GM23338 (cell line): ENCODE measurements at places on chromosomes 6 and 20.
A peak's percentile ranks its signal among the peaks of the same experiment; 100 is the strongest.

DNA sequence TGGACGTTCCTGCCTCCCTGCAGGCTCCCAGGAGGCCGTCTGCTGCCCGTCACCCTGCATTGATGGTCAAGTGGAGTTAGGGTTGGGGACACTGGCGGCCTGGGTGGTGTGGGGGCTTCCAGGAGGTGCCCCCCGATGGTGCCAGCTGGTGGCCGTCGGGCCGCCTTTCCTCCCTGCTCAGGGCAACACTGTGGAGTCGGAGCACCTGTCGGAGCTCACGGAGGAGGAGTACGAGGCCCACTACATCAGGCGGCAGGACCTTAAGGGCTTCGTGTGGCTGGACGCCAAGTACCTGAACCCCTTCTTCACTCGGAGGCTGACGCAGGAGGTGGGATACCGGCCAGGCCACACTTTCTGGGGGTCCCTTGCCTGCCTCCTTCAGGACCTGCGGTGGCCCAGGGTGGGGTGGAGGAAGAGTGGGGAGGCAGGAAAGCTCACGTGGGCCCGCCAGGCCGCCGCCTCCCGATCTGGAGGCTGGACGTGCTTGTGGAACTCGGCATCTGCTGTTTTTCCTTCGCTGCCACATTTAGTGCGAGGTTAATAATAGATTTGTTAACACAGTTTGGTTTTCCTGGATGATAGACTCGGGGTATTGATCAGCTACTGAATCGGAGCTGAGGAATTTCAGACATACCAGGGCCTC lies 28.6 kb downstream of the SPATA2 start:
- no peak for DNase-seq

GRCh38 chr6:22880686-22881433 lies 311.5 kb downstream of the HDGFL1 start:
- DNase-seq: no peak

DNA sequence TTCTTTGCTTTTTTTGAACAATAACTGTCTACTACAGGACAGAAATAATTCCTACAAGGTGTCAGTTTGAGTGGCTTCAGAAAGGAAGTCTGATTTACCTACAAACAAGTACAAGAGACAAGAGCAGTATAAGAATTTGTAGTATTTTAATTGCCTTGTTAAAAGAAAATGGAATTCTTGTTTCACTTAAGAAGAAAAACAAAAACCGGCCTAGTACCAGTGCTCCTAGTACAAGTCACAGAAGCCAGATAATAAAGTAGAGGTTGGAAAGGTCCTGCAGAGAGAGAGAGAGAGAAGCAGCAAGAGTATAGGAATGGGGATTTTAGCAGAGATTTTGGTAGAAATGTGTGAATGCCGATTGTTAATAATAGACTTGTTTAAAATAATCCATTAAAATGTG lies 6.4 kb downstream of the TAB2 start:
- DNase-seq: peak; percentile 38

DNA sequence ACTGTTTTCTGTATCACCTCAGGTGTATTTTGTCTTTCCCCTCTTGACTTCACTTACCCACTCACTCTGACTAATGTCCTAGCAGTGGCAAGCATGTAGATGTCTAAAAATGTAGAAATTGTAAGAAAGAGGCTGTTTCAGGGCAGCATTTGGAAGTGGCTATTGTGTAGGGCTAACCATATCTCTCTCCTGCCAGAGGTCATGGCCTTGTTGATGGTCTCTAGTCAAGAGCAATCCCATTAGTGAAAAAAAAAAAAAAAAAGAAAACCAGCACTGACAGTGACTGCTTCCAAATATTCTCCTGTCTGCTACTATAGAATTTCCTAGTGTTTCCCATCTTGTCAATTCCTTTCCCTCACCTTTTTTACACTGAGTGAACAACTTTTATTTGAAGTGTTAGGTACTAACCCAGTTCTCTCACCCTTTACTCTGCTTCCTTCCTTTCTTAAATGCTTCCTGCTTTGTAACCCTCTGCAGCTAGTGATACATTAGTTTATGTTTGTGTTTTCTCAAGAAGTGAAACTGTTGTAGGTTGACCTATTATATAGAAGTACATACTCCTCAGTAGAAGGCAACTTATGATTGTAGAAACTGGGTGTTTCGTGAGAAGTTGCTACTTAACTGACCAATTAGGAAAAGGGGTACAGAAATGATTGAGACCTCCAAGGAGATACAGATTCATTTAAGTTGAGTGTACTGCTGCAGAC lies 174.1 kb upstream of the PTPRK start:
- no peak for DNase-seq

DNA sequence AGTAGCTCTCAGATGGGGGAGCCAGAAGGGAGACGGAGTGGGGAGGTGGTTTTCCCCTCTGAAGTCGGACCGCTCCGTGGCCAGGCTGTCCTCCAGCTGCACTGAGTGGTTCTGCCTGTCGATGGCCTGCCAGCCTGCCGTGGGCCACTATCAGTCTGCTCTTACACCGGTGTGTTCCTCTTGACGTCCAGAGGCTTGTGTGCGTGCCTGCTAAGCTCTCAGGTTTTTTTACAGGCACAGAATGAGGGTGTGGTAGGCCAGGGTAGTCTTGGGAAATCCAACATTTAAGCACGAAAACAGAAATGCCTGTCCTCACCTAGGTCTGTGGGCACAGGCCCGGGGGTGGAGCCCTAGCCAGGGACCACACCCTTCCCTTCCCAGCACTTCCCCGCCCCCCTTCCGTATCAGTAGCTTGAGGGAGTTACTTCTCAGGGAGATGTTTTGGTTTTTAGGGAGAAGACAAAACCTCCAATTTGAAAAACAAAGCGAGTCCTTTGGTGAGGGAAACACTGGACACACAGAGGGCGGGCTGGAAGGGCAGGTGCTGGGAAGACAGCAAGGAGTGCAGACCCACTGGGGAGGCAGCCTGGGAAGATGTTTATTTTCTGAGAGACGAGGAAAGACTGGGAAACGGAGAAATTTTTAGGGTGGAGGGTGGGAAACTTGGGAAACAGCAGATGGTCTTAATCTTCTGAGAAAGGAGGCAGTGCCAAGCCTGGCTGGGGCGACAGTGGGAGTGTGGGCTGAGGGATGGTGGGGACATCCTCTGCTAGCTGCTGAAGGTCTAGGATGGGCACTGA lies 106.5 kb downstream of the LY86 start:
- DNase-seq: peak; percentile 79

DNA sequence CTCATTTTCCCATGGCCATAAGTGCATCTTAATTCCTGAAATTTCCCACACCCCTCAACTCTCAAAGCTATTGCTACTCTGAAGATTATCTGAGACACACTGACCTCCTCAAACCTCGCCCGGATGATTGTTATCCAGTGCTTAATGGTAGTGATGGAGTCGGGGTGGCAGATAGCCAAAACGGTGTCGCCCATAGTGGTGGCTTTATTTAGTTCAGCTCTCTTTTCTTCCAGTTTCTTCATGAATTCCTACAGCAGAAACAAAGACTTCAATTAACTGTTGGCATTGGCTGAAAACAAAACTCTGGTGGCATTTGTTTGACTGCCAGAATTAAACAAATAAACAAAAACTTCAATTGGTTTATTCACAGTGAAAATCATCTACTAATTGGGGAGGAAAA lies 165.4 kb downstream of the DST start:
- no peak for DNase-seq

GRCh38 chr6:9927275-9927674 lies 487.6 kb downstream of the TFAP2A start:
- no peak for DNase-seq

GRCh38 chr6:2635911-2636310 lies 114.8 kb downstream of the MYLK4 start:
- no peak for DNase-seq

DNA sequence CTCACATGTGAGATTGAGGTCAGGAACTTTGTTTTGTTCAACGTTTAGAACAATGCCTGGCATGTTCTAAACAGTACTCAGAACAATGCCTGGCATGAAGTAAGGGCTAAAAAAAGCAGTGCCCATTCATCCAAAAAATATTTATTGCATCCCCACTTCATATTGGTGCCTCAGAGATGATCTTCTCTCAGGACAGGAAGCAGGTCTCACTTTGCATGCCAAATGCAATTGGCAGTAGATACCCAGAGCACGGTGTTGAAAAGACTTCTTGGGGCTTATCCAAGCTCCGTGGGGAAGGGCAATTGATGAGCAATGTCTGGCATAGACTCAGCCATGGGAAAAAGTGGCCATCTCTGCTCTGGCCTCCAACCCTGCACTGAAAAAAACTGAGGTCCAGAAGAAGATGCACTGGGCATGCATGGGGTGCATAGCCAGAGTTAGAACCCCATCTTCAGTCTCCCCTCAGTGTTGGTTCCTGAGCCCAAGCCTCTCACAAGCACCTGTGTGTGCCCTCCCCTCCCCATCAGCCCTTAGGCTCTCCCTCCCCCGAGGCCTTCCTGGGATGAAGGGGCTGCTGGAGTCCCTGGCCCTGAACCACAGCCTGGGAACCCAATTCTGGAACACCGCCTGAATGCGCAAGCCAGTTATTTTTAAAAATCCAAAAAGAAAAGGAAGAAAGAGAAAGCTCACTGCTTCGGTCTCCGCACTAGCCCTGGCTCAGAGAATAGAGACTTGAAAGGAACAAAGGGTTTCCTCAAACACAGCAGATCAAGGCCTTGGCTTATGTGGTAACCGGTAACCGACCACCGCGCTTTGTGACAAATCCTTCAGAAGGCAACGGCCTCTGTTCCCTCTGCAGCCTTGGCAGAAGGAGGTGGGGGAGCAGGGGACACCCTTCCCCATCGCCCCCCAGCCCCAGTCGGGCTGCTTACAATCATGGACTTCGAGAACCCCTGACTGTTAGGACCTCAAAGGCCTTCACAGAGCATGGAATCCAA lies 78.5 kb upstream of the SIRPA start:
- DNase-seq: no peak

DNA sequence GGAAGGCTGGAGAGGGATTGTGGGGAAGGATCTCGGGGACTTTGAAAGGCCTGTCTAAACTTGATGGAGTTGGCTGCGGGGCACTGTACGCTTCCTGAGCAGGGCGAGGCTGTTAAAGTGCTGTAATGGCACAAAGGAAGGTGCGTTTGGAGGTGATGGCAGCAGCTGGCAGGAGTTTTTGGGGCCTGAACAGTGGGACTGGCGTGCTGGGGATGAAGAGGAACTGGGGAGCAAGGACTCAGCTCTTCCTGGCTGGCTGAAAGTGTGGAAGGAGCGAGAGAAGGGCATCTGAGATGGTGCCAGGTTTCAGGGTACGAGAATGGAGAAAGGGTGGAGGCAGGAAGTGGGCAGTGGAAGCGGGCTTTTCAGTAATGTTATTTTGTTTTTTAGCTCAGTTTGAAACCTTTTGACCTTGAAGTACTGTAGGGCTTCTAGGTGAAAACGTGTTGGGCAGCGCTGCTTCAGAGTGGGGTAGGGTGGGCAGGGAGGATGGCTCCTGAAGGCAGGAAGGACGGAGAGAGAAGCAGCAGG lies 8.0 kb downstream of the TMEM181 start:
- DNase-seq: no peak

- DNase-seq: no peak
Observed at GRCh38 chr6:54698974-54699373, 147.6 kb upstream of the FAM83B start.
